Erythroblast (primary cell): ENCODE measurements at places on chromosomes 7 and 10.

- DNase-seq, result peak; percentile 64
Observed at GRCh38 chr7:91553410-91553895, 289.2 kb downstream of the FZD1 start.

DNA sequence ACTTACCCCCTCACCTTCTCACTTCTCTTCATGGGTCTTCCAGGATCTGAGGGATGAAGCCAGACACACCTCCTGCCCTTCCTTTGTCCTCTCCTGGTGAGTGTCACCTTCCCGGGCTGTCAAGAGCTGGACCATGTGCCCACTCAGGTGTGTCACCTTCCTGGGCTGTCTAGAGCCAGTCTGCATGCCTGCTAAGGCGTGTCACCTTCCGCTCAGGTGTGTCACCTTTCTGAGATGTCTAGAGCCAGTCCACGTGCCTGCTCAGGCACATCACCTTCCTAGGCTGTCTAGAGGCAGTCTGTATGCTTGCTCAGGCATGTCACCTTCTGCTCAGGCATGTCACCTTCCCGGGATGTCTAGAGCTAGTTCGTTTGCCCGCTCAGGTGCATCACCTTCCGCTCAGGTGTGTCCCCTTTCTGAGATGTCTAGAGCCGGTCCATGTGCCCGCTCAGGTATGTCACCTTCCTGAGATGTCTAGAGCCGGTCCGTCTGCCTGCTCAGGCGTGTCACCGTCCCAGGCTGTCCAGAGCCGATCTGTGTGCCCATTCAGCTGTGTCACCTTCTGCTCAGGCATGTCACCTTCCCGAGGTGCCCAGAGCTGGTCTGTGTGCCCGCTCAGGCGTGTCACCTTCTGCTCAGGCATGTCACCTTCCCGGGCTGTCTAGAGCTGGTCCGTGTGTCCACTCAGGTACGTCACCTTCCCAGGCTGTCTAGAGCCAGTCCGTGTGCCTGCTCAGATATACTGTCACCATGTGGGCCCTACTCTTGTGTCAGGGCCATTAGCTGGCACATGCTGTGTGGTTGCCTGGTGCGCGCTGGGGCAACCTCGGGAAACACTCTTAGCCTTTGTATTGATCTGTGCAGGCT lies 245.3 kb downstream of the EBF3 start:
- no peak for DNase-seq

- no peak for DNase-seq
Observed at GRCh38 chr10:3834404-3834803, 49.4 kb upstream of the KLF6 start.

DNA sequence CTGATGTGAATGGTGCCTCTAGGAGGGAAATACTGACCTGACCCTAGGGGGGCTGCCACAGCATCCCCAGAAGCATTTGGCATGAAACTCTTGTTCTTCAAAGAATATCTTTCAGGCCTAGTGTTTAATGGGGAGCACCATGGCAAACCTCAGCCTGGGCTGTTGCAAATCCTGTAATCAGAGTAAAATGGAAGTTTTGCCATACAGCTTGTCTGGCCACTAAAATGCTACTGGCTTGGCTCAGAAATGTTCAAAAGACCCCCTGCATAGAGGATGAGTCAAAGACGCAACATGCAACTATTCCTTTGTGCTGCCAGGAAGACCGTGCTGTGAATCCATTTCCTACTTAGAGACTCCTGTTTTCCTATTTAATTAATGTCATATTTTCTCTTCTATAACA lies 26.7 kb downstream of the HECW1 start:
- no peak for DNase-seq

DNA sequence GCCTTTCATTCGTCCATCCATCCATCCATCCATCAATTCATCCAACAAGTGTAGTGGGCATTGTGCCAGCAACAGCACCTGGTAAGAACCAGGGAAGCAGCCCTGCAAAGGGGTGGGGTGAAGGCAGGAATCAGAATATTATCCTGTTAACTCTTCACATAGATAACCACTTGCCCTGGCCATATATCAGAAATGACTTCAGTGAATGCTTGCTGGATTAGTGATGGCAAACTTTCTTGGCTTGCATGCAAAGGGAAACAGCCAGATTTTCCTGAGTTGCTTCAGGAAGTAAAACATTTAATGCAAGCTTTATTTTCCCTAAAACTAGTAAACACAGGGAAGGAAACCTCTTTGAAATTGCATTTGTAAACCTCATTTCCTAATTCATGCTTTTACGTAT lies 743 bp downstream of the OR2A5 start:
- no peak for DNase-seq

GRCh38 chr10:87054373-87055295 lies 34.5 kb downstream of the FAM25A start:
- no peak for DNase-seq

- DNase-seq, result no peak
Observed at GRCh38 chr7:24847754-24848153, 90.5 kb upstream of the GSDME start.

- DNase-seq, result no peak
Observed at GRCh38 chr10:121102706-121103105, 251.5 kb downstream of the WDR11 start.

DNA sequence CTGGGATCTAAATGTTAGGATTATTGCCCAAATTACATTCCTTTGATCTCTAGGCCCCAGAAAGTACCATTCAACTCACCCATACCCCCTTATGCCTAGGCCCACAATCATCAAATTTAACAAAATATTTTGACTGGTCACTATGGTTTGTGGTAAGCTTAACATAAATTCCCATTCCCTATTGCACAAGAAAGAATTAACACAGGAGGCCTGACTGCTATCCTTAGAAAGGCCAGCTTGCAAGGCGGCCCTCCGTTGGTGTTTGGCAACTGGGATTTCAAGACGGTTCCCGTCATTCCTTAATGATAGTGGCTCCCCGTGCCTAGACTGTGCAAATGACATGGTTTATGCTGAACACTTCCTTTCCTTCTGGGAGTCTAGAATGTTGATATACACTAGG lies 29.6 kb downstream of the ARHGAP21 start:
- no peak for DNase-seq

DNA sequence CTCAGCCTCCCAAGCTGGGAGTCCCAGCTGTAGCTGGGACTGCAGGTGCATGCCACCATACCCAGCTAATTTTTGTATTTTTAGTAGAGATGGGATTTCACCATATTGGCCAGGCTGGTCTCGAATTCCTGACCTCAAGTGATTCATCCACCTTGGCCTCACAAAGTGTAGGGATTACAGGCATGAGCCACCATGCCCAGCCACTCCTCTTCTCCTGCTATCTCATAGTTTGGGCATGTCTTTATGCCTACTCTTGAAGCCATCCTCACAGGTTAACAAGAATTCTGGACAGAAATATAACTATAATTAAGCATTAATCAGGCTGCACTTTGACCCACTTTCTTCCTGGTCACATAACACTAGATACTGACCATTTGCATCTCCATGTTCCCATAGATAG lies 28.6 kb upstream of the C10orf67 start:
- DNase-seq, result no peak

DNA sequence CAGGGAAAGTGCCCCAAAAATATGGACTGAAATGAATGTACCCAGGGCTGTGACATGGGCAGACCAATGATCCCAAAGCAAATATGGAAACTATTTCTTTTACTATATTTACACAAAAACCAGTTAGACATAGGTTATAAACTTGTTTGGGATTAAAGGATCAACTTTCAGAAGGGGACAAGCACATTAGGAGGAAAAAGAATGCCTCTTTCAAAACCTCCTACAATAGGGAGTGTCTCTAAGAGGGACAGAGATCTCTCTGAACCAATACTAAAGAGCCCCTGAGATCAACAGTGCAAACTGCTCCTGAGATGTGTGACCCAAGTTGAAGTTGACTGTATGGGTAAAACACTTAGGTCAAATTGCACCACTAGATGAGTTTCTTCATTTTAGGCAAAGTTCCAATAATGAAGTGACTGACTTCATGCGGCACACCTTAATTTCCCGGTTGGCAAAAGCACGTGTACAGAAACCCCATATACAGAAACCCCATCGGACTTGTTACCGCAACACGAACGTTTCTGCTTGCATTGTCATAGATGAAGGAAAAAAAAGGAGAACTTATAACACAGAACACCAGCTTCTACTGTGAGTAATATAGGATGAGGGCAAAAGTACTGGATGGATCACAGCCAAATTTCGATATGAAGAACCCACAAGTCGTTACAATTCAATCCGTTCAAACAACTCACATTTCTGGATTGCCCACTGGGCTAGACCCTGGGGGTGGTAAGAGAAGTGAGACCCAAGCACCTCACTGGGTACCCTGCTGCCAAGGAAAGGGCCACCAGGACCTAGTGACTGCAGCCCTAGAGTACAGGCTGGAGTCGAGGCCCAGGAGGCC lies 4.3 kb downstream of the SVIL start:
- no peak for DNase-seq

DNA sequence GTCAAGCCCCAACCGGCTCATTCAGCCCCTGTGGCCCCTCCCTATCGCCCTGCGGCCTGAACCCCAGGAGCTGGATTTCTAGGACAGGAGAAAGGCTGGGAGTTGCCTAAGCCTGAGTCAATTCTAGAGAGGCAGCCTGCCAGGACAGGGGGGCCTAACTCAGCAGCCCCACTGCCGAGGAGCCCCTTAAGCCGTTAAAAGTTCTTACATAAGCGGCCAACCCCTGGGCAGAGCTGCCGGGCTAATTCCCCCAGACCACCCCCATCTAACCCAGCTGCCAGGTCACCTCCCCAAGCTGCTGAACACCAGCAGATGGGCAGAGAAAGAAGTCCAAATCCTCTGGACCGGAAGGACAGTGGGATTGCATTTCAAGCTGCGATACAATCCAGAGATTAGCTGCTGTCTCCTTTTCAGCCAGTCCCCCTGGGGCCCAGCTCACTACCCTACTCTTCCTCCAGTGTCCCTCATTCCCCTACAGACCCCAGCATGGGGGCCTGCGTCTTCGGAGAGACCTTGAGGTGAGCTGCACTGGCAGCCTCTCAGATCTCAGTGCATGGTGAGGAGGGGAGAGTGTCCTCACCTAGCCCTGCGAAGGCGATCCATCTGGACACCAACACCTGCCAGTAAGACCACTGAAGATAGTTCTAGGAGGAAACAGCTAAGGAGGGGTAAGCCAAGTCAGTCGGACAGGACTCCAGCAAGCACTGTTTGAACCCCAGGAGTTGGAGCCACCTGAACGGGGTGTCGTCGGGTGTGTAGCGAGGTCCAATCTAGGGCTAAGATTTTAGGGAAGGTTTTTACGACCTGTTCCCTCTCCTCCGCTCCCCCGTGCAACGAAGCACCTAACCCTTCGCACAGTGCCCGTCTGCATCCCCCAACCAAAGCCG lies 830 bp downstream of the IMPDH1 start:
- DNase-seq, result no peak

- DNase-seq, result peak; percentile 35
Observed at GRCh38 chr7:151025924-151026671, 1.8 kb upstream of the ATG9B start.

- no peak for DNase-seq
Observed at GRCh38 chr10:77442699-77443189, 194.9 kb downstream of the KCNMA1 start.

DNA sequence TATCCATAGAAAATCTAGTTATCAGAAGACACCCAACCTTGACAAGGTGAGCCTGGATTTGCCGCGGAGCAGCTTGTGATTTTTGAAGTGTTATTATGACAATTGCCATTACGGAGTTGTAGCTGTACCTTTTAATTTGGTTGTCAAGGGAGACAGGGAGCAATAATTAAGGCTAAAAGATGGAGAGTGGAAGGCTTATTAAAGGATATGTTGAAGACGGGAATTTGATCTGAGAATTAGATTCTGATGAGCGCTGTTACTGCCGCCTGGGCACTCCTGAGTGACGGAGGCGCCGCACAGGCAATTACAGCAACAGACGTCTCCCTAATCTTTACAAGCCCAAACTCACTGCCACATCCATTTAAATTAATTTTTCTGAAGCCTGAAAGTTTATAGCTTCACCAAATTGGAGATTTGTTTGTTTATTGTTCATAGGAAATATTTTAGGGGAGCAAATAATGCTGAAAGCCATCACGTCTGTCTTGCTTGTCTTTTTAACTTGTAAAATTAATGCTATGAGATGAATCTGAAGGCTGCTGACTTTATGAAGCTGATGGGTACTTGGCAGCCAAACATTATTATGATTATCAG lies 475.0 kb upstream of the ADARB2 start:
- no peak for DNase-seq
